Astrocyte of the cerebellum (primary cell): ENCODE measurements at places on chromosomes 1 and 21.

GRCh38 chr1:222995236-222995580 is 147.8 kb downstream of the TLR5 start:
- no peak for DNase-seq

DNA sequence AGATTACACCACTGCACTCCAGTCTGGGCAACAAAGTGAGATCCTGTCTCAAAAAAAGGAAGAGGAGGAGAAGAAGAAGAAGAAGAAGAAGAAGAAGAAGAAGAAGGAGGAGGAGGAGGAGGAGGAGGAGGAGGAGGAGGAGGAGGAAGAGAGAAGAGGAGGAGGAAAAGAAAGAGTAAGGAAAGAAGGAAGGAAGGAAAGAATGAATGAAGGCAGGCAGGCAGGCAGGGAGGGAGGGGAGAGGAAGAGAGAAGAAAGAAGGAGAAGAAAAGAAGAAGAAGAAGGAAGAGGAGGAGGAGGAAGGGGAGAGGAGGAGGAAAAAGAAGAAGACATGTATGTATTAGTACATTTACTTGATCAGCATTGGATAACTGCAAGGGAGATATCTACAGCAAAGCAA is 26.7 kb downstream of the MIS18A start:
- DNase-seq, result no peak

DNA sequence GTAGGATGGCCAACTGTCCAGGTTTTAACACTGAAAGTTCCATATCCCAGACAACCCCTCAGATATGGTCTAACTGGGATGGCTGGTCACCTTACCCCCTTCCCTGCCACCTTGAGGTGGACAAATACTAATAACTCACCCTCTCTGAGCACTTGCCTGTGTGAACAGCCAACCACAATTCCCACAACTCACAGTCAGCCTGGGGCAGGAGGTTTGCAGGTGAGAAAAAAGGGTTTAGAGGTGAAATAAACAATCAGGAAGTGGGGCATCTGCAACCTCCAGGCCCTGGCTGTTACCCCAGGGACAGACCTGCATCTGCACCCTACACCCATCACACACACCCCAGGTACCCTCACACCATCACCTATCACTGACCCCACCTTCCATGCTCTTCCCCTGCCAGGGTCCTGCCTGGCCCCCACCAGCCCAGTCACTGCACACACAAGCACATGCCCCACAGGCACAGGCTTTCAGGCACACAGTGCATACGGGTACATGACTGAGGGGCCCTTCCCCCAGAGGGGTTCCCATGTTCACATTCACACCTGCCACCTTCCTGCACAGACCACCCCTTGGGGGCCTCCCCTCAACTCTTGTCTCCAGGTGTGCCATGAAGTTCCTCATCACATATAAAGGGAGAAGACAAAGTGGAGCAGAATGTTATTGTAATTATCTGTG is 679.5 kb downstream of the MATN1 start:
- DNase-seq, result no peak

GRCh38 chr1:197984289-197984688 is 67.1 kb downstream of the LHX9 start:
- no peak for DNase-seq

GRCh38 chr1:64404202-64404601 is 65.7 kb upstream of the CACHD1 start:
- no peak for DNase-seq

DNA sequence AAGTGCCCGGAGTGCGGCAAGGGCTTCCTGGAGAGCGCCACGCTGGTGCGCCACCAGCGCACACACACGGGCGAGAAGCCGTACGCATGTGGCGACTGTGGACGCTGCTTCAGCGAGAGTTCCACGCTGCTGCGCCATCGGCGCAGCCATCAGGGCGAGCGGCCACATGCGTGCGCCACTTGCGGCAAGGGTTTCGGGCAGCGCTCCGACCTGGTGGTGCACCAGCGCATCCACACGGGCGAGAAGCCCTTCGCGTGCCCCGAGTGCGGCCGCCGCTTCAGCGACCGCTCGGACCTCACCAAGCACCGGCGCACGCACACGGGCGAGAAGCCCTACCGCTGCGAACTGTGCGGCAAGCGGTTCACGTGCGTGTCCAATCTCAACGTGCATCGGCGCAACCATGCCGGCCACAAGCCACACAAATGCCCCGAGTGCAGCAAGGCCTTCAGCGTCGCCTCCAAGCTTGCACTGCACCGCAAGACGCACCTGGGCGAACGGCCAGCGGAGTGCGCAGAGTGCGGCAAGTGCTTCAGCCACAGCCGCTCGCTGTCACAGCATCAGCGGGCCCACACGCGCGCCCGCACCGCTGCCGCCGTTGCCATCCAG is 10.0 kb downstream of the ZNF672 start:
- no peak for DNase-seq

GRCh38 chr1:70038025-70038424 is 167.4 kb downstream of the LRRC40 start:
- peak; percentile 70 for DNase-seq

- DNase-seq, result no peak
These were observed 857 bp upstream of the AK5 start for GRCh38 chr1:77280962-77281361.

DNA sequence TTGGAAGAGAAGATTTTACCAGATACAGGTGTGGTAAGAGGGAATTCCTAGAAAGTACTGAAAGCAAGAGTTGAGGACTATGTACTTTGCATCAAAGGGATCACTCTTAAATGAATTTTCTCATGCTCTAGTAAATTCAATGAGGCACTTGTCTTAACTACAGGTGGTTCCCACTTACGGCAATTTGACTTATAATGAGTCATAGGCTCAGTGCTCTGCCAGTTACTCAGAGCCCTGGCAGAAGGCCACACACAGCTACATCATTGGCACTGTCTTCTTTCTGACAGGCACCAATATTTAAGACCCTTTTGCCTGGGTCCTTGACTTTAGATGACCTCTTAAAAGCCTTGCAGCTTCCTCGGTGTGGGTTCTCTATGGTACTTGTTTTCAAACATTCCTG is 15.9 kb upstream of the ADAMTS5 start:
- DNase-seq, result no peak

GRCh38 chr1:210239349-210240111 is 6.9 kb downstream of the SERTAD4 start:
- peak; percentile 82 for DNase-seq

DNA sequence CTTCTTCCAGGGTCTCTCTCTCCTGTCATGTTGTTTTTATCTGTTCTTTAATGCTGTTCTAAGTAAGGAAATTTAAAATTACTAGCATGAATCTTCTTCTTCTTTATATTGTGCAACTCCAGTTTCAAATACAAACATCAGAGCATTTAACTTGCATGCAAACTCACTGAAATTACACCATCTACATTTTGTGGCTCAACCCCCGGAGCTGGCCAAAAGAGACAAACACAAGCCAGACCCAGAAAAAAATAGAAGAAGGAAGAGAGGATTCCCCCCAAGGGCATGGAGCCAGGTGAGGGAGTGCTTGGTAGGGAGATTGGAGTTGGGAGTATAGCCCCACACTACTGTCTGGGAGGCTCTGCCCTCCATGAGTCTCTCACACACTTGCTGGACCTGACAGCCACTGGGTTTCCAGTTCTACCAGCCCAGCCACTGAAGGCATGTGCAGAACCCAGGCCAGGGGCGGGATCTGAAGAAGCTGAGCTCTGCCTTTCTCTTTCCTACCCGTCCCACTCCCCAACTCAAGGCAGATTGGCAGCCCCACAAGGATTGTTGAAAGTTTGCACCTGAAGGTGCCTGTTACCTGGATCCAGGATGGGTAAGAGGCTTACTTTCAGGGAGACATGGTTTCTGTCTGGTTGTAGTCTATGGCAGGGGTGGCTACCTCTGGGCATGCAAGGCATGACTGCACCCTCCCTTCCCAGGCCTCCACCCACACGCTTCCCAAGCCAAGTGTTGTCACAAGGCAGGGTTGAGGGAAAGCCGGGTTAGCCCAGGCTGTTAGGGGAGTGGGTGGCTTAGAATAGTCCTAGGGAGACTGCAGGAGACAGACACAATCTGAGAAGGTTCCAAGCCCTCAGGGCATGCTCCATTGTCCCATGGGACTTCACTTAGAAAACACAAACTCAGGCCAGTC is 297.2 kb downstream of the TGFB2 start:
- no peak for DNase-seq

DNA sequence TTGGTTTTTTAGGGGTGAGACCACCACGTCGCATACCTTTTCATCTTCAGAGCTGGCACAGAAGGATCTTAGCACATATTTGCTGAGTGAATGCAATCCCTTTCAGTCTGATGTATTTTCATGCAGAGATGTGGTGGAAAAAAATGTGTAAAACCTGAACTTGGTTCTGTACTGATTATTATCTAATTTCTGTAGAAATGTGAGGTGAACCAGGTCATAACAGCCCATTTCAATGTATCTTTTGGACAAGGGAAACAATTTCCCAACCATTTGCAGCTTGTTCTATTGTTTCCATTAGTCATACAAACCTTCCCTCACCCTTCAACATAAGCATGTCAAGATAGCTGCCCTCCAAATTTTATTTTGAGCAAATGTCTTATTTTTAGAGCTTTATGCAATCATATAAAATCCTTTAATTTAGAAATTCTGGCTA is 46.8 kb upstream of the RUNX1 start:
- no peak for DNase-seq

GRCh38 chr1:82927753-82928152 is 1071.2 kb downstream of the TTLL7 start:
- DNase-seq, result no peak

- DNase-seq, result no peak
These were observed 37.8 kb downstream of the NID1 start for GRCh38 chr1:236027104-236027503.

GRCh38 chr1:222081859-222082258 is 340.0 kb upstream of the DUSP10 start:
- DNase-seq, result no peak

- no peak for DNase-seq
These were observed 327.9 kb upstream of the C1orf174 start for GRCh38 chr1:4227986-4228385.

DNA sequence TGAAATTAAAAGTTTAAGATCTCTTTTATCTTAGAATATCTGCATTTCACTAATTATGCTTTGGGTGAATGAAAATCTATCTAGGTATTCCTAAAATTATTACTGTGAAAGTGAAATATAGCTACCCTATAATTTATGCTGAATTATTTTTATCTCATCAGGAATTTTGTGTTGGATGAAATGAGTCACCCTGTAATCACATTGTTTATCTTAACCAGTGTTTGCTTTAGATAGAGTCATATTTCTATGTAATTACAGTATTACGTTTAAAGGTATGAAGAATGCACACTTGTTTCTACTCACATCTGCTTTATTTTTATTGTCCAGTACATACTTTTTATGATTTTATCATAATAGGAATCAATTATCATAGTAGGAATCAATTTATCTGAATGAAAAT is 249.2 kb downstream of the NCAM2 start:
- no peak for DNase-seq

DNA sequence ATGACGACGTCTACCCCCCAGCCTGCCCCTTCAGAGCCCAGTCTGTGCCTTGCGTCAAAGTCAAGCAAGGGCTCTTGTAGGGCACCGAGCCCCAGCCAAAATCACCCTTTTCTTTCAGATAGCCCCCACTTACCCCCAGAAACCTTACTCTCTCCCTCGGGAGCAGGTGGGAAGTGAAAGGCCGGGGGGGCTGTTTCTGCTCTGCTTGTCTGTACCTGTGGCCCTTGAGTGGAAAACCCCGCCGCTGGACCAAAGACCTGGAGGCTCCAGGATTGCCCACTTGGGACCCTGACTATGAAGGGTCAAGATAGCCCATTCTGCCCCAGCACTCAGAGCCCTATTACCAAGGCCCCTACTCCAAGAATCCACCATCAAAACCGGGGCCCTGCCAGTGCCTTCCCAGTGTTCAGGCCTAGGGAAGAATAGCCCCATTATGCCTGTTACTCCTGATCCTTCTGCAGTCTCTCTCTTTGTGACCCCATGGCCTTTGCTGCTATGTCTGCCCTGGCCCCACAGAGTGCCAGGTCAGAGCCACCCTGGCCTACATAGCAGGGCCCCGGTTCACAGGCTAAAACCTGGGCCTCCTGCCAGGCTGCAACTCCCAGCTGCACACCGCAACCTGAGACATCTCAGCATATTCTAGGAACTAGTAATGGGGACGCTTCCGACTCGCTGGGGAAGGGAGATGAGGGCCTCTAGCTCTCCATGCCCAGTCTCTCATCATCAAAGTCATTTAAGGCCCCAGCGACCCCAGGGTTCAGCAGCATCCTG is 22.2 kb upstream of the HPDL start:
- no peak for DNase-seq

GRCh38 chr1:230068621-230068873 is 1.5 kb downstream of the GALNT2 start:
- DNase-seq, result no peak

- no peak for DNase-seq
These were observed 33.3 kb upstream of the FAM89A start for GRCh38 chr1:231073331-231073730.

- no peak for DNase-seq
These were observed 22.7 kb downstream of the SKI start for GRCh38 chr1:2250721-2251281.

DNA sequence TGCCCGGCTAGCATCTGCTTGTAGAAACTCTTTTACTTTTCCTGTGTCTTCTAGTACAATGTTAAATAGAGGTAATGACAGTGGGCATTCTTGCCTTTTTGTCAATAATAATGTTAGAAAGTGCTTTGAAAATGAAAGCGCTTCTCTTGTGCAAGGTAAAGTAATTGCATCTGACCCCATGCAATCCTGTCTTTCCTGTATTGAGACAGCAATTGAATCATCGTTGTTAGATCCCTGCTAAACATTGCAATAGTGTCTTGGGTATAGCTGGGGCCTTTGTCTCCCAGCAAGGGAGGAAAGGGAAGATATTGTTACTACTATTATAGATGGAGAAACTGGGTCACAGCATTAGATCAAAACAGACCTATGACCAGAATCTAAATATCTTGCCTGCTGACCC is 80.9 kb downstream of the TLR5 start:
- DNase-seq, result no peak

GRCh38 chr1:63773815-63774616 is at the start of gene ROR1:
TSS of gene ROR1 (plus strand) at chr1:63774017.
- DNase-seq, result peak; percentile 57

GRCh38 chr1:2566101-2567045 is 10.2 kb downstream of the TNFRSF14 start:
- no peak for DNase-seq

- no peak for DNase-seq
These were observed 24.1 kb downstream of the ACTA1 start for GRCh38 chr1:229409616-229410369.

GRCh38 chr1:71307451-71307850 is 226.6 kb upstream of the ZRANB2 start:
- DNase-seq, result peak; percentile 18

GRCh38 chr1:89918794-89919155 is 76.1 kb upstream of the ZNF326 start:
- no peak for DNase-seq

- no peak for DNase-seq
These were observed 542.5 kb downstream of the NUF2 start for GRCh38 chr1:163864207-163864606.

DNA sequence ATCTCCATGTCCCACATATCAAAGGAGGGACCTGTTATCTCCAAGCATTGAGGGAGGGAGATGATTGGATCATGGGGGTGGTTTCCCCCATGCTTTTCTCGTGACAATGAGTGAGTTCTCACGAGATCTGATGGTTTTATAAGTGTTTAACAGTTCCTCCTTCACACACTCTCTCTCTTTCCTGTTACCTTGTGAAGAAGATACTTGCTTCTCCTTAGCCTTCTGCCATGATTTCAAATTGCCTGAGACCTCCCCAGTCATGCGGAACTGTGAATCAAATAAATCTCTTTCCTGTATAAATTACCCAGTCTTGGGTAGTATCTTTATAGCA is 91.6 kb downstream of the DDAH1 start:
- DNase-seq, result no peak
